Cardiac muscle cell (in vitro differentiated cells and primary cell): ENCODE measurements at places on chromosomes 4 and X. TPM values are rescaled to one million over a fixed set of nuclear protein-coding genes. Genes with fewer than 3 reads are reported as not detected.
A peak's percentile ranks its signal among the peaks of the same experiment; 100 is the strongest.

- H3K27ac ChIP-seq: no peak overlapping the region
- no peak for DNase-seq
- H3K27me3 ChIP-seq: no peaks in the 10 kb centered on the region
- no peak overlapping the region for H3K4me3 ChIP-seq
- H3K36me3 ChIP-seq: no peaks in the 10 kb centered on the region
These were observed 183.4 kb downstream of the PPP3CA start for GRCh38 chr4:101163936-101164335.

The SLC49A3 gene
- 0.42 and 1.9 TPM in 2 replicates for total RNA-seq

GRCh38 chrX:129961180-129962083, 21.0 kb upstream of the BCORL1 start:
- peaks cover 8% of the 10 kb centered on the region for H3K27me3 ChIP-seq
- no peak overlapping the region for H3K27ac ChIP-seq
- DNase-seq: no peak
- H3K4me3 ChIP-seq: peak overlapping the region; percentile 7

The IL21 gene
- not detected in 2 replicates for total RNA-seq

GRCh38 chr4:54217642-54218495, 11.2 kb upstream of the PDGFRA start:
- H3K4me3 ChIP-seq: peak overlapping the region; percentile 27
- no peak overlapping the region for H3K27ac ChIP-seq
- no peaks in the 10 kb centered on the region for H3K36me3 ChIP-seq
- H3K27me3 ChIP-seq: no peaks in the 10 kb centered on the region
- peaks cover 3% of the 10 kb centered on the region for H3K4me1 ChIP-seq
- peak; percentile 91 for DNase-seq

DNA sequence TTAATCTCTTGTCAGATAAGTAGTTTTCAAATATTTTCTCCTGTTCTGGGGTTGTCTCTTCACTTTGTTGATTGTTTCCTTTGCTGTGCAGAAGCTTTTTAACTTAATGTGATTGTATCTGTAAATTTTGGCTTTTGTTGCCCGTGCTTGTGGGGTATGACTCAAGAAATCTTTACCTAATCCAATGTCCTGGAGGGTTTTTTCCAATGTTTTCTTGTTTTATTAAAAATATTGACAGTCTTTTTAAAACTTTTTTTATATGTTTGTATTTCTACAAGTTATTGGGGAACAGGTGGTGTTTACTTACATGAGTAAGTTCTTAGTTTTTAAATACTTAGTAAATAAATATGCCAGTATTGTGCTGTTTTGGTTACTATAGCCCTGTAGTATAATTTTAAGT, 44.9 kb downstream of the RTL3 start:
- H3K4me3 ChIP-seq: no peak overlapping the region
- H3K27me3 ChIP-seq: no peaks in the 10 kb centered on the region

DNA sequence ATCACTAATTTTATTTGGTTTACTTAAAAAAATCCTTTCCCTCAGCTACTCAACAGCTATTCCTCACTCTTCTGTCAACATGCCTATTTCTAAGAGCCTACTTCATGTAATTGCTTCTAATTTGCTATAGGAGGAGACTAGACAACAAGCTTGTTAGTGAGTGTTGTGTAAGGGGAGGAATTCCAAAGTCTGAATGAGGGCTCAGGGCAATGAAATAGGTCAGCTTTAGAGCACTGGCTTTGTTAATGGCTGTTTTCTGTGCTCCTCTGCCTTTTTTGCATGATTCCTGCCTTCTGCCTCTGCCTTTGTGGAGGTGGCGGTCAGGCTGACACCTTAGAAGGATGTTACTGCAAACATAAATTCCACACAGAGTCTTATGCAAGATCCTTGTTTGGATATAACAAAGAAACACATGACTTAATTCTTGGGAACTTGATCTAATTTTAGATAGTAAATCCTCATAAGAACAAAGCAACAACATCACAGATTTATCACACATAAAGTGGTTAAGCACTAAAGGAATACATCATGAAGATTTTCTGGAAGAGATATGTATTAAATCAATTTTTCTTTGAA, 15.0 kb upstream of the PAGE1 start:
- H3K27ac ChIP-seq: no peak overlapping the region
- no peaks in the 10 kb centered on the region for H3K4me1 ChIP-seq
- H3K36me3 ChIP-seq: no peaks in the 10 kb centered on the region
- H3K27me3 ChIP-seq: no peaks in the 10 kb centered on the region
- no peak for DNase-seq

GRCh38 chrX:80306007-80306406, 114.2 kb upstream of the TENT5D start:
- H3K36me3 ChIP-seq: no peaks in the 10 kb centered on the region
- DNase-seq: no peak
- H3K27me3 ChIP-seq: no peaks in the 10 kb centered on the region
- H3K27ac ChIP-seq: no peak overlapping the region
- H3K4me1 ChIP-seq: no peaks in the 10 kb centered on the region
- no peak overlapping the region for H3K4me3 ChIP-seq

- no peaks in the 10 kb centered on the region for H3K36me3 ChIP-seq
- no peak for DNase-seq
- H3K27me3 ChIP-seq: no peaks in the 10 kb centered on the region
- no peaks in the 10 kb centered on the region for H3K4me1 ChIP-seq
These were observed 26.7 kb upstream of the TEC start for GRCh38 chr4:48296365-48296764.

The LAGE3 gene
- total RNA-seq: 71.2 and 82.7 TPM in 2 replicates

- H3K4me1 ChIP-seq: no peaks in the 10 kb centered on the region
- H3K27me3 ChIP-seq: no peaks in the 10 kb centered on the region
- H3K27ac ChIP-seq: no peak overlapping the region
- peak; percentile 7 for DNase-seq
These were observed 11.7 kb upstream of the IL21 start for GRCh38 chr4:122632396-122633143.

DNA sequence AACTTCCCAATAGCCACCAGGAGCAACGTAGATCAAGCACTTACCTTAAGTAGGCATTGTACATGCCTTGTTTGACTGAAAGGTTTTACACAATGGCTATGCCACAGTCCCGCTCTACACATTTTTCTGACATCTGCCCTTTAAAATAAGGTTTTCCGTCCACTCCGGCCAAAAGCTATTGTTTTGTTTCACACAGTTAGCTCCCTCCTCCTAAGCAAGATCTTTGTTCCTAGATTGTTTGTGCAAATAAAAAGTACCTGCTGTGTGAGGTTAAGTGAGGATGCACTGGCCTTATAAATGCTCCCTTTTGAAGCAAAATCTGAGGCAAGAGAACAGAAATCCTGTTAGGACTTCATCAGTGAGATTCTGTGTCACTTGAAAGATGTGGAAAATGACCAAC, 11.8 kb downstream of the SCD5 start:
- peaks cover 38% of the 10 kb centered on the region for H3K27me3 ChIP-seq
- H3K4me3 ChIP-seq: no peak overlapping the region
- H3K27ac ChIP-seq: no peak overlapping the region
- H3K4me1 ChIP-seq: no peaks in the 10 kb centered on the region

DNA sequence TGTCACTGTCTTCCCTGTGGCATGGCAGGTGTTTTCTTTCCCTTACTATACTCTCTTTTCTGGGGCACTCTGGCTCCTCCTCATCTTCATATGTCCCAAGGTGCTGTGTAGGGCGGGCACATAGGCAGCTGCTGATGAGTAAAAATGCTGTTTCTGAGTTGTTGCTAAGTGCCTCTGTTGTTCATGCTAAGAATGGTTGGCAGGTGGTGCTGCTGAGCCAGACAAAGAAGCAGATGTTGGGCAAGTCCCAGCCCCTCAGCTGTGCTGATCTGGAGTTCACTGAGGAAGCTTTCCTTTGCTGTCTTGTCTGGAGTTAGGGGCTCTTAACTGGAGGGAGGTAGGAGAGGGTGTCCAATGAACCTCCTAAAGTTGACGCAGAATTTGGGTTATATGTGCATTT, 40.6 kb downstream of the HADH start:
- DNase-seq: peak; percentile 60
- peaks cover 6% of the 10 kb centered on the region for H3K36me3 ChIP-seq
- peaks cover 7% of the 10 kb centered on the region for H3K4me1 ChIP-seq
- H3K27ac ChIP-seq: no peak overlapping the region
- no peaks in the 10 kb centered on the region for H3K27me3 ChIP-seq

DNA sequence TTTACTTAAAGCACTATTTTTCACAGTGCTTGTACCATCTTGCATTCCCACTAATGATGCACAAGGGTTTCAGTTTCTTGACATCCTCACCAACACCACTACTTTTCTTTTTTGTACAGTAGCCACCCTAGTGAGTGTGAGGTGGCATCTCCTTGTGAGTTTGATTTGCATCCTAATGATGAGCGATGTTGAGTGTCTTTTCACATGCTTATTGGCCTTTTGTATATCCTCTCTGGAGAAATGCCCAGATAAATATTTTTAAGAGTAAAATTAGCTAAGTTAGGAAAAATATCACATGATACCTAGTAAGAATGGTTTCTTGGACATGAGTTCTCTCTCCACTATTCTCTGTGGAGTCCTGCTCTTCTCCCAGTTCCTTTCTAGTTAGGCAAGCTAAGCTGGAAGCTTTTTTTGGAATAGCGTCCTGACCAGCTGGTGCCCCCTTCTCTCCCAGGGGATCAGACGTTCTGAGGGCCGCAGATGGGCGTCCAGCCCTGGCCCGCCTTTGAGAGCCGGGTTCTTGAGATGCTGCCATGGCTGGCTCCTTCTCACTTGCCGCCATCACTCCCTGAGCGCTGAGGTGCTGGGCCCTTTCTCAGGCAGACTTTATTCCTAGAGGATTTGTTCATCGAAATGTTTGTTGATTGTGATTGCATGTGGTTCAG, 132.1 kb downstream of the ARHGAP10 start:
- H3K27ac ChIP-seq: no peak overlapping the region
- no peaks in the 10 kb centered on the region for H3K36me3 ChIP-seq
- no peaks in the 10 kb centered on the region for H3K4me1 ChIP-seq
- no peak for DNase-seq

DNA sequence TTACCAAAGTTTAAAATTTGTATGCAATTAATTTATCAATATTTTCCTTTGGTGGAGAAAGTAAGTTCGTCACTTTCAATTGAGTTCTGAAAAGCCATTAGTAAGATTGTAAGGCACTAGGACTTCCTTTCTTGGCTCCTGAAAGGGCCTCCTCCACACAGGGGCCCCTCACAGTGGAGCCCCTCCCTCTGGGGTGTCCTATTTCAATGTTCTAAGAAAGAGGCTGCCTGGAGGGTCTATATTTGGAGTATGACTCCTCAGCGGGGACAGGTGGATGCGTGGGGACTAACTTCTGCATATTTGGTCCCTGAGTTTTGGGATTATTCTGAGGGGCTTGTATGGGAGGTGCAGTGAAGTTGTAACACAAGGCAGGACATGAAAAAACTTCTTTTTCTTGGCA, 1.6 kb upstream of the ARMCX4 start:
- H3K4me3 ChIP-seq: no peak overlapping the region
- H3K27me3 ChIP-seq: no peaks in the 10 kb centered on the region
- H3K27ac ChIP-seq: peak overlapping the region; percentile 67
- peaks cover 10% of the 10 kb centered on the region for H3K4me1 ChIP-seq
- no peaks in the 10 kb centered on the region for H3K36me3 ChIP-seq

- peaks cover 20% of the 10 kb centered on the region for H3K36me3 ChIP-seq
- no peak overlapping the region for H3K4me3 ChIP-seq
- no peaks in the 10 kb centered on the region for H3K27me3 ChIP-seq
- peaks cover 6% of the 10 kb centered on the region for H3K4me1 ChIP-seq
- no peak overlapping the region for H3K27ac ChIP-seq
- DNase-seq: no peak
These were observed 2.6 kb downstream of the SEC24D start for GRCh38 chr4:118833192-118833820.

The FGF5 gene
- total RNA-seq: 0.21 and 0.28 TPM in 2 replicates
